GM13977 (cell line): ENCODE measurements at places on chromosomes 1 and 21.

DNA sequence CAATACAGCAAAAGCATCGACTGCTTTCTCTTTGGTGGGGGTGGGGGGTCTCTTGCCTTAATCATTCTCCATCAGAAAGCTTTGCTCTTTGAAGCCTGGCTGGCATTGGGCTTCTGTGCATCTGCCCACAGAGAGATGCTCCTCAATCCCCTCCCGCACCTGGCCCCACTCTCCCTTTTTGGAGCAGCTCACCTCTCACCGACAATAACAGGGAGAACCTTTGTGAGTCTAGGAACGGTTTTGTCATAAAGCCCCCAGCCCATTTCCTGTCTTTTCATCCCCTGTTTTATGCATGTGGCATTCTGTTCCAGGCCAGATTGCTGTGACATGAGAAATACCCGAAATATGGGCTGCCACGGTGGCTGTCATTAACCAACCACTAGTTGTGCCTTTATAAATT is 469.0 kb upstream of the VAMP3 start:
- DNase-seq, result no peak

DNA sequence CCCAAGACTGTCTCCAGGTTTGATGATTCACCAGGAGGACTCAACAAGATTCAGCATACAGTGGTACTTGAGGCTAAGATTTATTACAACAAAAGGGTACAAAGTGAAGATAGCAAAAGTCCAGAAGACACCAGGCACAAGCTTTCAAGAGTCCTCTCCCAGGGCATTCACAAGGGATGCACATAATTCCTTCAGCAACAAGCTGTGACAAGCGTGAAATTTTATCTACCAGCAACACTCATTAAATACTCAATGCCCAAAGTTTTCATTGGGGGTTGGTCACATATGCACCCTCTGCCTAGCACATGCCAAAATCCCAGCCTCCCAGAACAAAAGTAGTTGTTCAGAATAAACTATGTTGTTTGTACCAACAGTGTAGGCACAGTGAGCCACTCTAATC is 62.3 kb downstream of the PRKACB start:
- no peak for DNase-seq

GRCh38 chr1:246301553-246302250 is 205.4 kb downstream of the SMYD3 start:
- DNase-seq, result no peak

DNA sequence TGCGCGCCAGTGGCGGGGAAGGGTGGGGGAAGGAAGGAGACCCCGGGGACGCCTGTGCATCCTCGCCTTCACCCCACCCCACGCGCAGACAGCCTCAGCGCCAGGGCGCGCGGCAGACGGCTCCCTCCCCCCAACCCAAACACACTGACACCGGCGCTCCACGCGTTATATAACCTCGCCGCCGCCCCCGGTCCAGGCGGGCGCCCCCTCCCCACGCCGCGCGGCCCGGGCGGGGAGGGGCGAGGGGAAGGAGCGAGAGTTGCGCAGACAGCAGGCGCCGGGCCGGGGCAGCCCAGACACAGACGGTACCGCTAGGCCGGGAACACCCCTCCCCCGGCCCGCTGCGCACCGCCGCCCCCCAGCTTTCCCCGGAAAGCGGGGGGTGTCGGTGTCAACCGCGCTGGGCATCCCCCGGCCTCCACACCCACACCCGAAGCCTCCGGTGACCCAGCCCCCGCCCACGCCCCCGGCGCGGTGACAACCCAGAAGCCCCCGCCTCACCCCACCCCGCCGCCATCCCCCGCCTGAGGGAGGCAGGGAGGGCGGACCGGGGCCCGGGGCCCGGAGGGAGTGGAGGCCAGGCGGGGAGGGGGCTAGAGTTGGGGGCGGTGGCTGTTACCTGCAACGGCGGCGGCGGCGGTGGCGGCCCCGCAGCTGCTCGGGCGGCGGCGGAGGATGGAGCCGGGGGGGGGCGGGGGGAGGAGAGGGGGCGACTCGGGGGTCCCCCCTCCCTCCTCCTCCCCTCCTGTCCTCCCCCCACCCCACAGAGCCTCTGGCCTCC is 432 bp downstream of the AKT3 start:
- peak; percentile 56 for DNase-seq

DNA sequence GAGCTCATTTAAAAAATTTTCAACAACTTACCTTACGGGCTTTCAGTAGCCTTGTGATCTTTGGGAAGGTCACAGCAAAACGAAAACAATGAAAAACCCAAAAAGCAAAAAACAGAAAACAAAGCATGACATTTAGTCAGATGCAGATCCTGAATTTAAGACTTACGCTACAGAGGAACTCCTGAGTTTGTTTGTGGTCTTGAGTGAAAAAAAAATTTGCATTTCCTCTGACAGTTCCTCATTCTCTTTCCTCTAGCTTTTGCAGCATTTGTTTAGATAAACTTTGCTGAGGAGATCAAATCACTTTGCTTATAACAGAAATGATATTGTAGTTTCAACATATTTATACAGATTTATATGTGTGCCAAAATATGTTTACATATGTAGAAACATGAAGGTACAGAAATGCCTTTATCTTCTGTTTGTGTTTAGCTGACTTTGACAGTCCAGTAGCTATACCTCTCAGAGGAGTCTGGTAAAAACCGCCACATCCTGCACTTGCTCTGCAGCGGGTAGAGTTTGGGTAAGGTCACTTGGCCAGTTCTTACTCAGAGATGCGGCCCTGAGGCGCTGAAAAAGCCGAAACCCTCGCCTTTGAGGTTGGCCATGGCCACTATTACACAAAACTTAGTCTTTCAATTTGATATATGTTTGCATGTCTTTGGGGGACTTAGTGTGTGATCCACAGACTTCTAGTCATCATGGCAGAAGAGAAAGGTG is 142.5 kb downstream of the TNR start:
- peak; percentile 72 for DNase-seq

- DNase-seq, result peak; percentile 35
Observed at GRCh38 chr1:200351826-200352549, 57.8 kb downstream of the ZNF281 start.

DNA sequence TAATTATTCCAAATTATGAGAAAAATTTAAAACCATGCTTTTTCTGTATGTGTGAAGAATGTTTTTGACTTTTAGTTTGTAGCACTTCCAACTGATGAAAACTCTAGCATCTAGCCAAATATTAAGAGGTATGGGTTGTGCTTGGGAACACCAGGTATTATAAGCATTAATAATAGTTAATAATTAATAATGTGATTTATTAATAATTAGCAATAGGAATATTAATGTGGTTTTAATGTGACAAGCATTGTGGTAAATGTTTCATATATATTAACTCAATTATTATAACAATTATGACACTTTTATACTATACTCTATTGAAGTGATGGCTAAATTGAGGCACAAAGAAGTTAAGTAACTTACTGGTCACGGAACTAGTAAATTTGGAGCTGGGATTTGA is 7.9 kb downstream of the SLC30A7 start:
- no peak for DNase-seq

- no peak for DNase-seq
Observed at GRCh38 chr1:160366731-160367515, at the start of gene NHLH1. NHLH1 (plus strand) TSS chr1:160367071; CDS start chr1:160370732, 3,661 bp downstream.

GRCh38 chr21:36218691-36219090 is 62.1 kb downstream of the DOP1B start:
- no peak for DNase-seq

DNA sequence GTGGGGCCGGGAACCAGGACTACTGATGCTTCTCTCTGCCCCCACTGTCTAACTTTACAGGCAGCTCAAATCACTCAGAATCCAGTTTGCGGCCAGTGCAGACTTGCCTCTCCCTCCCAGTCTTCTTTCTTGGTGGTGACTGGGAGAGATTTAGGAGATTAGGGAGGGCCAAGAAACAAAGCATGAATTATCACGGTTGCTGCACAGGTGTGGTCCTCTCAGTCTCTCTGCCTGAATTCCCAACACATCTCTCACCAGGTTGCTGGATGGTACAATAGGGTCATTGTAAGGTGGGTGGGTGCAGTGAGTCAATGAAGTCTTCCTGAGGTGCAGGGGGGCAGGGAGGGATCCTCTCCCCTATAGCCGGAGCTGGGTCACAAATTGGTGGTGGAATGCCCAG is 12.6 kb downstream of the S100A11 start:
- no peak for DNase-seq

DNA sequence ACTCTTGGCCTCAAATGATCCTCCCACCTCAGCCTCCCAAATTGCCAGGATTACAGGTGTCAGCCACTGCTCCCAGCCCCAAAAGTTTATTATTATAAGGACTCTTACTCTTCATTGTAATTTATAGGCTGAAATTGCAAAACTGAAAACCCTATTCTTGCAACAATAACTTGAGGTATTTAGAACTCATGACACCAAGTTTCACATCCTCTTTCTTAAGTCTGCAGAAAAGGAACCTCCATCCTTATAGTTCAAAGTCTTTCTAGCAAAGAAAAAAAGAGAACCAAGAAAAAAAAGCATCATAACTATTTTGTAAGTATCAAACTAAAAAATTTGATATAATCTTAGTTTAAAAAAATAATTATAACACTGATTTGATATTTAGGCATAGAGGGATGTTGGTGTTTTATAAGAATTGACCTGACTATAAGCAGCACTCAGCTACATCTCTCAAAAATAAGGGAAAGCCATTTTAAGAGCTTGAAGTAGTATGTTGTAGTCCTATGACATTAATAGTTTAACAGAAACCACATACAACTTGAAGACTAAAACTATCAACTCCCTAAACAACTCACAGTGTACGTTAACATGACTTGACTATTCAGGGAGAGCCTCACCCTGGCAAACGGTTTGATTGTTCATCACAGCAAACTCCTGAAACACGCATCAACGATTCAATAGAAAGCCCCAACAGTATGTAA is 122.4 kb downstream of the AKT3 start:
- DNase-seq, result peak; percentile 60

GRCh38 chr1:17586172-17586964 is 46.9 kb downstream of the ARHGEF10L start:
- no peak for DNase-seq

GRCh38 chr1:20830378-20830777 is 43.3 kb upstream of the HP1BP3 start:
- DNase-seq, result no peak

GRCh38 chr1:246491551-246492053 is 15.5 kb downstream of the SMYD3 start:
- DNase-seq, result no peak

- no peak for DNase-seq
Observed at GRCh38 chr21:38351961-38352521, 95.2 kb downstream of the KCNJ15 start.

GRCh38 chr21:45877821-45878469 is 103.6 kb upstream of the COL6A1 start:
- no peak for DNase-seq

- peak; percentile 74 for DNase-seq
Observed at GRCh38 chr1:235648954-235649367, 623 bp downstream of the GNG4 start.

- DNase-seq, result no peak
Observed at GRCh38 chr1:11458811-11459275, 20.1 kb upstream of the DISP3 start.

DNA sequence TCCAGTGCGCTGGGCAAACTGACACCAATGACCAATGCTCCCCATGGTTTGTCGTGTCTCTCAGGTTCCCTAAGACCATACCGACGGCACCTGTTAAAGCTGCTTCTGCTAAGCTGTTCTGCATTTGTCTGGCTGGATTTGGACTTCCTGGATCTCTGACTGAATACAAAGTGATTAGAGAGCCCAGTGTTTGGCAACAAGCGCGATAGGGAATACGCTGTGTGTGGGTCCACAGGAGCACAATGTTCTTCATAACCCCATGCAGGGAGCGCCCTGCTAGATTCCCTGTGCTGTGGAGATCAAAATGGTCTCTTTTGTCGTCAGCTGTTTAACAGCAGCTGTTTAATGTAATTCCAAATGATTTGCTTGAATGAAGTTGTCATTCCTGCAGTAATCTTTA is 26.0 kb upstream of the ESRRG start:
- no peak for DNase-seq

GRCh38 chr1:216464489-216464888 is 41.2 kb upstream of the USH2A start:
- no peak for DNase-seq

DNA sequence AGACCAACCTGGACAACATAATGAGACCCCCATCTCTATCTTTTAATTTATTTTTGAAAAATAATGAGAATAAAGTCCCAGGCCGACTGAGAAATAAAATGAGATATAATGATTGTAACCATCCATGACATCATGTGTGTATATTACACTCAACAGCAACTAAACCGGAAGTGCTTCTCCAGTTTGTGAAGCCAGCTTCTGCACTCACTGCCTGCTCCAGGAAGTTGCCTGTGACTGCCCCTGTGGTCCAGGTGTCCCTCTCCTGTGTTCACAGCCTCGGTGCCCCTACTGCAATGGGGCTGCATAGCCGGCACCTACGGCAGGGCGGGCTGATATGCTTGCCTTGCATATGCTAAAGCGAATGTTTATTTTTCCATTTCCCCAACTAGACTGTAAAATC is 68.3 kb downstream of the SSBP3 start:
- DNase-seq, result no peak

- peak; percentile 91 for DNase-seq
Observed at GRCh38 chr1:16167331-16168143, 11.7 kb upstream of the EPHA2 start.

GRCh38 chr1:1093610-1093943 is 19.5 kb upstream of the RNF223 start:
- no peak for DNase-seq

- no peak for DNase-seq
Observed at GRCh38 chr1:236495467-236496112, 28.2 kb upstream of the LGALS8 start.

- DNase-seq, result no peak
Observed at GRCh38 chr1:246226041-246226440, 281.0 kb downstream of the SMYD3 start.

- no peak for DNase-seq
Observed at GRCh38 chr1:247855911-247856310, 1.1 kb upstream of the TRIM58 start.

GRCh38 chr1:101301446-101302057 is 64.7 kb downstream of the S1PR1 start:
- no peak for DNase-seq

GRCh38 chr1:160773093-160773492 is 22.9 kb upstream of the LY9 start:
- DNase-seq, result no peak

DNA sequence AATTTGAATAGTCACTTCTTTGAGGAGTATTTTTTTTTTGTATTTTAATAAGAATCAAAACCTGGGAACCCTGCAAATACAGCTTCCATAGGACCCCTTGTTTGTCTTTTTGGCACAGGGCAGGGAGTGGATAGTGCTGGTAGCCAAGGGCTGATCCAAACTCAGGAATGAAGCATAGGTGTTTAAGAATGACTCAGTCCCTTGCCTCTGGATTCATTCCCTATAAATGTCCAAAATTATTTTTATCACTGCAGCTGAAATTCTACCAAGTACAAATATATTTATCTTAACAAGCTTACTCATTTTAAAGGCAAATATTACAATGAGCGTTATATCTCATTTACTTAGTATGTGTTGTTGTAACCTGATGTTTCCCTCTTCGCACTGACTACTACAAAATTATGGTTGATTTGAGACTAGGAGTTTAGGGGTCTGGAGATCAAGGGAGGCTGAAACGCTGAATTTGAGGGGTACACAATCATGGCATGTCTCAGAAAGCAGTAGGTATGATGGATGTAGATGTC is 278.6 kb upstream of the LYPLAL1 start:
- DNase-seq, result no peak

- no peak for DNase-seq
Observed at GRCh38 chr1:184986250-184986649, 11.9 kb upstream of the NIBAN1 start.

- DNase-seq, result no peak
Observed at GRCh38 chr1:206706298-206706791, 21.6 kb downstream of the MAPKAPK2 start.

- DNase-seq, result no peak
Observed at GRCh38 chr1:207815466-207815865, 63.6 kb downstream of the CD46 start.
